NCI-H1417 treated with DMSO at 0.1 percent for 48 hours (cell line): ENCODE measurements at places on chromosomes 12 and 14.

DNA sequence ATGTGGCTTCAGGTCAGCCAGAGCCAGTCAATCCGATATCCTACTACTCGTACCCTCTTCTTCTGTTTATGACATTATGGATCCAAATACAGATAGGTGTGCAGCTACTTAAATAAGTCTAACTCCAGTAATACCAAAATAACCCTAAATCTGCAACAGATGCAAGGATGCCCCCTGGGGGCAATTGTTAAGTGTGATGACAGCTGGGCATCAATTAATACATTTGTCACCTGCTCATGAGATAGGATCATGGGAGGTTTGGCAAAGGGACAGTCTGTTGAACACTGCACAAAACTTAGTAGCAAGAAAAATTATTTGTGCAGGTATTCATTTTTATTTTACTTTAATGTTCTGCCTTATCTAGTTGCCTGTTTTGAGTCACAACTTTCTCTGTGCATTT, 83.2 kb downstream of the SLC38A6 start:
- DNase-seq, result peak; percentile 17

- no peak for DNase-seq
Observed at GRCh38 chr14:59371771-59372170, 93.4 kb downstream of the GPR135 start.

DNA sequence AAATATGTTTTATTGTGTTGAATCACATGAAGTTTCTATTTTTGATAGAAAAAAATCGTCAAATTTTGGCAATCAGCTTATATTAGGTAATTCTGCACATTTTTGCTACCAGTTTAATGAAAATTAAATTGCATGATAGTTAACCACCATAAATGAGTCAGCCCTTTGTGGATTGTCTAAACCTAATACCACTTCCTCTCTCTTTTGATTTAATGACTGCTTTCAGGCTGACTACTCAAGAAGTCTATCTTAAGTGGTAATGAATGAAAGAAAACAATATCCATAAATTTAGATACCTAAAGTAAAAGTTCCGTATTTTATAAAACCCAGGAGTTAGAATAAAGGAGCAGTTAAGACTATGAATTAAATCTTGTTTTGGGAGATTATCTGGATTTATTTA, 450.5 kb downstream of the TMEM117 start:
- DNase-seq, result no peak

- no peak for DNase-seq
Observed at GRCh38 chr12:53365245-53365904, 14.6 kb upstream of the SP1 start.

DNA sequence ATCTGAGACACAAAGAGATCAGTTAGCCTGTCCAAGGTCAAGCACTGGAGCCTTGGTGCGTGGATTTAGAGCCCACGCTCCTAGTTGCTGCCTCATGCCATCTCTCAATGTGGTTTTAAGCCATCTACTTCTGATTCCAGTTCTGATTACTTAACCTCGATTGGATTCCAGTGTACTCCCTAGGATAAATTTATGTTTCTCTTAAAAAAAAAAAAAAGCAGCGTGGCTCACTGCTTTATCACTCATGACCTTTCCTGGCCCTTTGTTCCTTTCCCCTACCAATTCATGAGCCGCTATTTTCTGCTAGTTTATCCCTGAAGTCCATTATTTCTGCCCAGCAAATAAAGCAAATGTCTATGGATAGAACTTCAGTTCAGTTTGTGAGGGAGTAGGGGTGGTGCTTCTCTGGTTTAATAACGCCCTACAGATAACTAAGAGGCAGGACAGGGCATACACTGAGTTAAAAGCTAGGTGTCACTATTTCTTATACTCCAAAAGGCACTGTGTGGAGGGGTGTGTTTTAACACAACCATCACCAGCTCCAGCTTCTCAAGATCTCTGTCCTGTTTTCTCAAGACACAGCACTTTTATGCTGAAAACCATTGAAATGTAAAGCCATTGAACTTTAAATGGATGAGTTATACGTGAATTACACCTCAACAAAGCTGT, 9.8 kb upstream of the PARP11 start:
- DNase-seq, result no peak

DNA sequence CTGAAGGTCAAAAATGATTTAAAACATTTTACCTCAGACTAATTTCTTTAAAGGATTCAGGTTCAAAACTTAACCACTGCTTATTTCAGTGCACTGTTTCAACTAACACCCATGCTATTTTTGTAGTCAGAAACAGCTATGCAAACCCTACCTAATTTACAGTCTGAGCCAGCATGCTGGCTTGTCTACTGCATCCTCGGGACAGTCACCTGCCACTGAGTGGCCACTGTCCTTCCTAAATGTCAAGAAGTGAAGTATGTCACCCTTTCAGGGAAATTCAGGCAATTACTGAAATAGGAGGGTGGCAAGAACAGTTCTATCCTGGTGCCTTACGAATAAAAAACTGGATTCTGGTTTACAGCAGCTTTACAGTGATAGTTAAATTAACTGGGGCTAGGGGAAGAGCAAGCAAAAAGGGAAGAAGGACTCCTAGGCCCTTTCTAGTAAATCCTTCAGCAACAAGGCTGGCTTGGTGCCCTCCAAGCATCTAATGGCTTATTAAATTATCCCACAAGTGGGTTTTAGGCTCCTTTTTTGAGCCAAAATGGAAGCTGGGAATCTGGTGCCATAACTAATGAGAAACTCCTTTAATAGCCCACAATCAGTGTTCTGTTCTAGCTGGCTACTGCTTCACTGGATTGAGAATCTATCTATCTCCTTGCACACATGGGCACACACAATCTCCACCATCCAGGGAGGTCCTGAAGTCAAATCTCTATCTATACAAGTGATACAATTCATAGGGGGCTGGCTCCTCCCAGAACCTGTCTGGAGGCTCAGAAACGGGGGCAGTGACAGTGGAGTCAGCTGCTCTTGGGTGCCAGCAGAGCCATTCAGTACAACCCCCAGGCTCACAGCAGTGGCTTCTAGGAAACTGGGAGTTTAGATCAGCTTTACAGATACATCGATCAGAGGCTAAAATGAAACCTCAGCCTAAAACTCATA, 43.4 kb downstream of the SH2B3 start:
- DNase-seq, result no peak

DNA sequence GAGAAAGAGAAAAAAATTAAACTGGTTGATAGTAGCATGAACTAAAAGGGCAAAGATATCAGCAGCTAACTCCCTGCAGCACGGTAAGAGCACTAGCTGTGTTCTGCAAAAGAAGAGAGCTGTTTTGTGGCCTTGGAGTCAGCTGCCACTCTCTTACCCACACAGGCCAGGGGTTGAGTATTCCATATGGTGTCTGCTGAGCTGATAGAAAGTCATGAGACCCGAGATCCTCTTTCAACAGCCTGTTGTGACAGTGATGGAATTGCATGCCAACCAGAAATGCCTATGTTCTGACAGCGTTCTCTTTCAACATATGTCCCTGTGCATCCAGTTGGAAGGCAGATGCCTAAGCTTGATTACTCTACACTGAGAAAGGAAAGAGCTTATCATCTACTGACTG, 39.9 kb downstream of the TMTC1 start:
- DNase-seq, result no peak

DNA sequence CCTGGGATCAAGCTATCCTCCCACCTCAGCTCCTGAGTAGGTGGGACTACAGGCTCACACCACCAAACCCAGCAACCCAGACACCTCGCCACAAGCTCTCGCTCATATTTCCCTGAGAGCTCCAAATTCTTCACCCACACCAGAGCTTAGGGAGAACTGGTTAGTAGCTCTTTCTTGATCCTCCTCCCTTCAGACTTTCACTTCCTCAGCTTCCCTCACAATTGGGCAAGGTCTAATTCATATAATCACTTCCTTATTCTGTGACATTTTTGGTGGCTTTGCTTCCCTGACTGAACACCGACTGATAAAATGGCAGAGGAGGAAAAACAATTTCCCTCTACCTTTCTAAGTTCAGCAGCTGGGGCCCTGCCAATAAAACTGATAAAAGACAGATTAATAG, 88.5 kb downstream of the GXYLT1 start:
- no peak for DNase-seq

GRCh38 chr12:49294086-49294803, 702 bp upstream of the PRPH start:
- no peak for DNase-seq

- peak; percentile 42 for DNase-seq
Observed at GRCh38 chr12:67419810-67420209, 150.7 kb downstream of the CAND1 start.

DNA sequence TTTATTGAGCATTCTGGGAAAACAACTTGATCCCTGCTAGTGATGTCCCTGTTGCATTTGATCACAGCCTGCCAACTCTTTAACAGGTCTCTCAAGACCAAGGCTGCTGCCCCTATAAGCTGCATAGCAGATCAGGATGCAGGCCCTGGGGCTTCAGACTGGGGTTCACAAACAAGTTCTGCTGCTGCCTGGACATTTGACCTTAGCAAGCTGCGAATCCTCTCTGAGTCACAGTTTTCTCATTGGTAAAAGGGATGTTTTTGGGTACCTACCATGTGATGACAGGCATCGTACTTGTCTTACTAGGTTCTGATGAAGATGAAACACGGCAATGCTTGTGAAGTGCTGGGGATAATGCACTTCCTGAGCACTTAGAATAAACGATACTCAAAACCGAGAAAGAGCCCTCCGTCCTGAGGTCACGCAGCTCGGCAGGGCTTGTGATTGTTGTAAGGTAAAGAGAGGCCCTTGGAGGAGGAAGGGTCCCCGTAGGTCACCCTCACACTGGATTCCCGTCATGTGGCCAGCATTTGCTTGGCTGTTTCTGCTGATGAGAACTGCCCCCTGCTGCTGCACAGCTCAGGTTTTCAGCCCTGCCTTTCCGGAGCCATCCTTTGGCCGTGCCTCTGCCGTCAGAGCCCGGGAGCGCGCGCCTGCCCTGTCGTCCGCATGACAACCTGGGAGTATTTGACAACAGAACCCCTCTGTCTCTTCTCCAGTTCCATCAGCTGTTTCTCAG, 39.1 kb downstream of the TSPAN9 start:
- no peak for DNase-seq
